ENCODE measurements at places on chromosomes 2 and 18. TPM values are rescaled to one million over a fixed set of nuclear protein-coding genes. Genes with fewer than 3 reads are reported as not detected.

The FHOD3 gene
- total RNA-seq: not detected

The MAPK4 gene
- total RNA-seq: not detected

The HAUS1 gene
- 53.7 TPM for total RNA-seq

The ZNF521 gene
- total RNA-seq: 18.1 TPM

The OXER1 gene
- total RNA-seq: not detected

Data from mammary microvascular endothelial cell (primary cell).